ENCODE measurements at places on chromosomes 4 and X. TPM values are rescaled to one million over a fixed set of nuclear protein-coding genes. Genes with fewer than 3 reads are reported as not detected.

SLC6A14 gene
- not detected for total RNA-seq

DNA sequence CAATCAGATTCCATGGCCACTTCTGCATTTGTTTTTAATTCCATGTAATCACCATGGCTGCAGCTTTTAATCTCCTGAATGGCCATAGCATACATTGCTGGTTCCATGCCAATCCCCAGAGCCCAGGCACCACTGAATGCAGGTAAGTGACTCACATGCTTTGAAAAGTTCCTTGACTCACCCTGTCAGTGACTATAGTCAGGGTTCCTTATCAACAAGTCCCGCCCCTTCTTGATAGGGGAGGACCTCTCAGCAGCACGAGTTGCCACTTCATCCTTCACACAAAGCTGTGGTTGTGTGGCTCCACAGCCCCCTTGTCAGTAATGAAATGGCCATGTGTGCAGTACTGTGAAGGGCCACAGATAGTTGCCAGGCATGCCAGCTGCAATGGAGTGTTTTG lies 516.6 kb downstream of the PPARGC1A start:
- DNase-seq, result peak; percentile 93

SPANXB1 gene
- total RNA-seq, result 0.55 TPM

GRCh38 chr4:148539387-148539786 lies 97.2 kb upstream of the NR3C2 start:
- no peak for DNase-seq

TEX11 gene
- total RNA-seq, result not detected

TMEM165 gene
- total RNA-seq, result 112 TPM

- DNase-seq, result no peak
Measured at GRCh38 chr4:69957209-69957608, 8.3 kb downstream of the CSN2 start.

CT45A10 gene
- total RNA-seq, result 42.2 TPM

- peak; percentile 17 for DNase-seq
Measured at GRCh38 chr4:88018466-88018865, 11.0 kb downstream of the PKD2 start.

DNA sequence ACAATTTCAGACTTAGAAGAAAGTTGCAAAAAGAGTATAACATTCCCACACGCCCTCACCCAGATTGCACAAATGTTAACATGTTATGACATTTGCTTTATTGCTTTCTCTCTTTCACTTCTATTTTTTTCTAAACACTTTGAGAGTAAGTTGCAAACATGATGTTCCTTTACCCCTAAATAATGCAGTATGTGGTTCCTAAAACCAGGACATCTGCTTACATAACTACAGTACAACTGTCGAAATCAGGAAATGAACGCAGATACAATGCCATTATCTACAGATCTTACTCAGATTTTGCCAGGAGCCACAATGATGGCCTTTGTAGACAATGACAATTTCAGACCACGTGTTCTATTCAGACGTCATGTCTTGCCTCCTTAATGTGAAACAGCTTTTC lies 22.4 kb downstream of the SH3TC1 start:
- DNase-seq, result no peak

Data from HT1080 (cell line).